Daoy (cell line): ENCODE measurements at places on chromosomes 4 and X. TPM values are rescaled to one million over a fixed set of nuclear protein-coding genes. Genes with fewer than 3 reads are reported as not detected.

MAP3K15 gene
- total RNA-seq = 0.36 and 0.57 TPM in 2 replicates

PDCL2 gene
- not detected in 2 replicates for total RNA-seq

GRCh38 chrX:129600981-129601424 lies 53.8 kb downstream of the APLN start:
- no peak for DNase-seq

GRCh38 chrX:20523626-20524312 lies 257.1 kb upstream of the RPS6KA3 start:
- no peak for DNase-seq

DNA sequence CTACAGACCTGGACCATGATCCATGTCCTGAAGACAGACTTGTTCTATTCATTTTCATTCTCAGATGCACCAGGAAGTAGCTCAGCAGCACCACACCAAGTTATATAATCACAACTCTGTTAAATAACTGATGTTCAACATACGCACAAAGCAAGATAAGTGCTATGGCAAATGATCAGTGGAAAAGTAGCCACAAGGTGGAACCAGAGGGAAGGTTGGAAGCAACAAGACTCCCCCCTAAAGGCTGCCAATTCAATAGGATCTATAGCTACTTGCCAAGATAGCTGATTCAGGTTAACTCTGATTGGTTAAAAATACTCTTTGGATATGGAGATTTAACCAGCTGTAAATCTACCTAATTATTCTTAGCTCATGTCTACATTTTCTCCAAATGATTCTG lies 23.7 kb upstream of the FAM47B start:
- no peak for DNase-seq

- no peak for DNase-seq
Observed at GRCh38 chrX:39897741-39898097, 200.0 kb downstream of the BCOR start.

EGF gene
- total RNA-seq = 4.7 and 7.3 TPM in 2 replicates

GRCh38 chr4:163523791-163524365 lies 29.4 kb downstream of the TMA16 start:
- no peak for DNase-seq

- peak; percentile 36 for DNase-seq
Observed at GRCh38 chr4:183099537-183100297, 660 bp downstream of the WWC2 start.

UGT2A1 gene
- not detected in 2 replicates for total RNA-seq

- no peak for DNase-seq
Observed at GRCh38 chr4:155609455-155610059, 57.1 kb upstream of the GUCY1A1 start.

ENPP6 gene
- total RNA-seq = 0.17 TPM in 1 of 2 replicates, not detected in the other

- DNase-seq = no peak
Observed at GRCh38 chr4:12852338-12853307, 631.5 kb downstream of the RAB28 start.

- DNase-seq = no peak
Observed at GRCh38 chrX:123685232-123685631, 47.6 kb downstream of the THOC2 start.

- DNase-seq = peak; percentile 23
Observed at GRCh38 chr4:145956288-145956890, 17.8 kb upstream of the ZNF827 start.

GRCh38 chrX:17005712-17006368 lies 59.4 kb downstream of the REPS2 start:
- no peak for DNase-seq

GRCh38 chr4:24121395-24122175 lies 231.7 kb upstream of the PPARGC1A start:
- DNase-seq = no peak

- DNase-seq = no peak
Observed at GRCh38 chr4:102151696-102152095, 193.6 kb downstream of the SLC39A8 start.

DNA sequence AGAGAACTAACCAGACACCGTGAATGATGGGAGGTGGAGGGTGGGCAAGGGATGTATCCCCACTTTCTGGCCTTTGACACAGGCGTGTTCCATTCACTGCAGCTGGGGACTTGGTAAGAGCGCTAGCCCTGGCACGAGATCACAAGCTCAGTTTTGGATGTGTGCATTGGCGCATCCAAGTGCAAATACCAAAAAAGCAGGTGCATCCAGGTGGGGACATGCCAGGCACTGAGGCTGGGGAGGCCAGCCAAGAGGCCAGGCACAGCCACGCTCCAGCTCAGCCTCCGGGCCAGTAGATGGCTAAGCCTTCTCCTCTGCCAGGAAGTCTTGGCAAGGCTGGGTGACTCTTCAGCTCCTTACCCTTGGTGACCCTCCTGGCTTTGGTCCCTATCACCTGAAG lies 4.4 kb upstream of the ZFP92 start:
- no peak for DNase-seq

TRIM2 gene
- 6.7 and 9.9 TPM in 2 replicates for total RNA-seq

DNA sequence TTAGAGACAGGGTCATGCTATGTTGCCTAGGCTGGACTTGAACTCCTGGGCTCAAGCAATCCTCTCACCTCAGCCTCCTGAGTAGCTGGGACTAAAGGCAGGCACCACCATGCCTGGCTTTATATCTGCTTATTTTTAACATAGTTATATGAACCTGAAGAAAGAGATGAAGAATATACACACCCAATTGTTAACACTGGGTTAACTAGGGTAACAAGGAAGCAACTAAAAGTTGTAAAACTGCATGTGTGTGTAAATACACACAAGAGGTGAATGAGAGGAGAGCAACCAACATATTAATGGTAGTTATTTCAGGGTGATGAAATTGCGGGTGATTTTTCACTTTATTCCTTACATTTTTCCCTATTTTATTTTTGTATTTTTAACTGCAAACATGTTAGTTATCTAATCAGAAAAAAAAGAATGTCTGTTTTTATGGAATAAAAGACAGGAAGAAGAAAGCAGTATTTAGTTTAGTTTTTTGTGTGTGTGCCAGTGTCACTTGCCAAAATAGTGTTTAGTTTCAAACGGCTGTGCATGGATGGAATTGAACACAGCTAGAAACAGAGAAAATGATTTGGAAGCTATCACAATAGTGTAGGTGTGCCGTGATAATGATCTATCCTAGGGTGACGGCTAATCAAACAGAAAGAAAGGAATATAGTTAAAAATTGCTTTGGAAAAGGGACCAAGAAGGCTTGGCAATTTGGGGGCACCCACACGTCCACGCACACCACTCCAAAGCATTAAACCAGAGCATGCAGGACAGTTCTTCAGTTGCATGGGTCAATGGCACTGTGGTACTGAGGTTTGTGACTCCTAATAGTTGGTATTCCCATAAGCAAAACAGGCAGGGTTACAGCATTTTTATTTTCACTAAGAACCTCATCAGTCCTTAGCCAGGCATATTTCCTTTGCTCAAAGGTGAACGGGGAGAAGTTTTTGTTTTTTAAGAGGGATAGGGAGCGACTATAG lies 89.1 kb upstream of the KLHL13 start:
- DNase-seq = no peak

GRCh38 chr4:13461191-13461905 lies 22.8 kb downstream of the RAB28 start:
- DNase-seq = no peak

DNA sequence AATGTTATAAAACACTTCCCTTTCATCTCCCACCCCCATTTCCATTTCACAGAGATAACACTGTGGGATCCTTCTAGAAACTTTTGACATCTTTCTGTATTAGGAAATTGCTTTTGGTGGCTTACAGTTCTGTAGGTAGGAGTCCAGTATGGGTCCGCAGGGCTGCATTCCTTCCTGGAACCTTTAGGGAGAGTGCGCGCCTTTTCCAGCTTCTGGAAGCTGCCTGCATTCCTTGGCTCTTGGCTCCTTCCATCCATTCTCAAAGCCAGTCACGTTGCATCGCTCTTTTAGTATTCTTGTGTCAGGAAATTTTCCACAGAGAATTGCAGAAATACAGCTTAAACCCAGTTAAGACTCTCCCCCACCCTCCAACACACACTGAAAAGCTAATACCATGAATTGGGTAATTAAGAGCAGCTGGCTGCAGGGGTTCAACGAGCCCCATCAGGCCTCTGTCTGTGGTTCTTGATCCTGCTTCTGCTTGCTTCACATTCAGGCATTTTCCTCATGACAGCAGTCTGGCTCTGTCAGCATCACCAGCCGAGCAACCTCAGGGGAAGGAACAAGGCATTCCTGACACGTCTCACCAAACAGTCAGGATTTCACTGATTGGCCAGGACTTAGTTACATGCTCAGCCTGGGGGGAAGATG lies 48.8 kb downstream of the SEPTIN11 start:
- DNase-seq = no peak

GRCh38 chr4:29319663-29320340 lies 1400.4 kb upstream of the PCDH7 start:
- DNase-seq = no peak

- peak; percentile 91 for DNase-seq
Observed at GRCh38 chr4:8871417-8872401, at the start of gene HMX1. TSS of gene HMX1 (minus strand) at chr4:8871839. CDS start at chr4:8871614, 225 bp downstream.

- DNase-seq = peak; percentile 63
Observed at GRCh38 chr4:5812506-5813229, 80.2 kb downstream of the CRMP1 start.

GRCh38 chr4:10117359-10118047 lies 904 bp upstream of the WDR1 start:
- DNase-seq = no peak

DNA sequence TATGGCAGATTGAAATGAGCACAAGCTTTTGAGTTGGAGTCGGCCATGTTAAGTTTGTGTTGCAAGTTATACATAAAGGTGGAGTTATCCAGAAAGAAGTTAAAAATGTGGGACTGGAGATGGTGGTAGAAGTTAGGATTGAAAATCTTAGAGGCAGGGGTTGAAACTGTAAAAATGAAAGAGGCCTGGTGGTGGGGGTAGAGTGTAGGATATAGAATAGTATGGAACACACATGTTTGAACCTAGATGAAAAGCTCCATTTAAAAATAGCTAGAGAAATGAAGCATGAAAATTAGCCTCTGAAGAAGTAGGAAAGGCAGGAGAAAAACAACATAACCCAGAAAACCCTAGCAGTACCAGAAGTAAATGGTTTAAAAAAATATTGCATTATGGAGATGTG lies 131.8 kb upstream of the ENPEP start:
- no peak for DNase-seq

GRCh38 chr4:110198049-110198434 lies 373 bp downstream of the ELOVL6 start:
- peak; percentile 9 for DNase-seq

UNC5C gene
- total RNA-seq = not detected in 2 replicates

DNA sequence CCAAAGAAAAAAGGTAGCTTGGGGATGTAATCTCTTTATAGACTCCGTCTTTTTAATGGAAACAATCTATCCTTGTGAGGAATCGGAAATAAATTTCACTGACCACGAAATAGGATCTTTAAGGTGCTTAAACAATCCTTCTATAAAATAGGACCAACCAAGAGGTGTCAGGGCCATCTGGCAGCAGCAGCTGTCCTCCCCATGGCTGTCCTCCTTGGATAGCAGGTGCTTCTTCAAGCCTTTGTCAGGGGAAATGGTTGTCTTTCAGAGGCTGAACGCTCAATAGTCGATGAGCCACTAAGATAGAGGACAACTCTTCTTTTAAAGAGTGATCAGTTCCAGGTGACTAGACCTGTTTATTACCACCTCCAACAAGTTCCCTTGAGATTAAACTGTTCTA lies 231.0 kb downstream of the ADGRL3 start:
- no peak for DNase-seq

GRCh38 chr4:100929135-100929534 lies 411.3 kb upstream of the EMCN start:
- no peak for DNase-seq

DNA sequence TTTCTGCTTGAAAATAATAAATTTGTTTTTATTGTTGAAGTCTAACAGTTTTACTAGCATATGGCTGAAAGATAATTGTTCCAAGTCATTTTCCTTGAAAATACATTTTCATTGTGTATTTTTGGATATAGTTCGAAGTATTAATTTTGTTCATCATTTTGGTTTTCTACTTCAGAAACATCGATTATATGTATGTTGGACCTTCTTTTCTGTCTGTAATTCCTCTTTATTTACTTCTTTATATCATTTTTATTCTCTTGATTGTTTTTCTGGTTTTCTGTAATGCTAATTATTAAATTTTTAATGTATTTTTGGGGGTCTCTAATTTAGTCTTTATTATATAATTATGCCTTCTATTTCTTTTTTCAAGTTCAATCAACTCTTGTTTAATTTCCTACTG lies 407.1 kb upstream of the FRG1 start:
- no peak for DNase-seq

UBL4A gene
- total RNA-seq = 36.6 and 54.3 TPM in 2 replicates

GRCh38 chrX:69262036-69262936 lies 97.0 kb upstream of the PJA1 start:
- DNase-seq = peak; percentile 4

GPRASP2 gene
- 12.0 and 17.4 TPM in 2 replicates for total RNA-seq

- no peak for DNase-seq
Observed at GRCh38 chr4:147633113-147633512, 15.9 kb downstream of the TMEM184C start.

- peak; percentile 12 for DNase-seq
Observed at GRCh38 chrX:13427441-13428052, 107.7 kb upstream of the ATXN3L start.

- no peak for DNase-seq
Observed at GRCh38 chr4:108581083-108581482, 39.3 kb upstream of the RPL34 start.

ADH7 gene
- total RNA-seq = not detected in 2 replicates

DNA sequence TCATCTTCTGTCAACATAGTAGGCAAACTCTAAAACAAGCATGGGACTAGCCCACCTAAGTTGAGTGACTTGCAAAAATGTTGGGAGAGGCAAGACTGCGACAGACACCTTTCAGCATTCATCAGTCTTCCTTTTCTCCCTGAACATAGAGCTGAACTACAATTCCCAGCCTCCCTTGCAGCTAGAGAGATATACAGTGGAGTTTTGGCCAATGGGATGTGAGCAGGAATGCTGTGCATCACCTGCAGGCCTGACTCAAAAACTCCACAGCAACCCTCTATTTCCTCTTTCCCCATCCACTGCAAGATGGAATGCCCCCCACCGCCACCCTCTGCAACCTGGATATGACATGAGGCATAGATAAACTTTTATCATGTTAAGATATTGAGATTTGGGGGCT lies 66.5 kb downstream of the PDHA1 start:
- DNase-seq = no peak

DNA sequence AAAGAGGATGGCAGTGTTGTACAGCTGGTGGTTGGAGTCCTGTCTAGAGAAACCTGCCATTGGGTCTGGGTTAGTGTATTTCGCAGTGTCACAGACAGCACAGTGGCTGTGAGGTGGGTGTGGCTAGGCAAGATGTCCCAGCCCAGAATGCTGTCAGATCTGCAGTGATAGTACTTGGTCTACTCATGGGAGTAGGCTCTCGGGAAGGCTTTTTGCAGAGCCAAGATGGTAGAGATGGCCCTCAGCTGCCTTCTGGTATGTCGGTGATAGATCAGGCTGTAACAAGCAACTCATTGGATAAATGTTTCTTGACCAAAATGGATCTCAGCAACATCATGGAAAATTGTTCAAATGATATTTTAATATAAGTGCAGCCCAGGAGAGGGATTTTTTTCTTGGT lies 84.3 kb upstream of the WDR1 start:
- DNase-seq = no peak

GRCh38 chr4:93878566-93878965 lies 50.0 kb downstream of the ATOH1 start:
- DNase-seq = no peak

GRCh38 chrX:153381684-153382532 lies 19.2 kb downstream of the PNMA6E start:
- peak; percentile 20 for DNase-seq

- no peak for DNase-seq
Observed at GRCh38 chrX:2463973-2464676, 36.7 kb downstream of the DHRSX start.
